ENCODE measurements at places on chromosomes 7 and 10.

DNA sequence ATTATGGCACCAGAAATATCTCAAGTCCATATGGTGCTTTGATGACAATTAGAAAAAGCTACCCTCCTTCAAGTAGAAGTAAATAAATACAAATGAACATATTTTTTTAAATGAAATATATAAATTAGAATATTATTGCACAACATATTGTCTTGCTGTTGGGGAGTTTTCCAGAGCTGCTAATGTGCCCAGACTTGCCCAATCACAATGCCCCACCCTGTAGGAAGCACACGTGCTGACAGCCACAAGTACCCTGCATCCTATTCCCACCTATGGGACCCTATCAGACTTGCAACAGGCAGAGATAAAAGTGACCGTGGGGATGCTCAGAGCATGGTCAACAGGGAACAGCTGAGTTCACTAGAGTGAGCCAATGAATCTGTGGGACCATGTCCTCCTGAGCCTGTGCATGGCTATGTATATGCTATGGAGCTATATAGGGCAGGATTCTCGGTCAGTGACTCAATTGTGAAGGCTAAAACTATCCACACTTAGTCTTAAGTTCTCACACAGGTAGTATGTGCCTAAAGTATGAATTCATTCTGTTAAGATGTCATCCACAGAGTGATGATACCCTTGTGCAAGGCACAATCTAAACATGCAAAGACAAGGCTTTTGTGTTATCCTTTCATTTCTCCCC lies 336.0 kb downstream of the HGF start:
- DNase-seq = no peak

DNA sequence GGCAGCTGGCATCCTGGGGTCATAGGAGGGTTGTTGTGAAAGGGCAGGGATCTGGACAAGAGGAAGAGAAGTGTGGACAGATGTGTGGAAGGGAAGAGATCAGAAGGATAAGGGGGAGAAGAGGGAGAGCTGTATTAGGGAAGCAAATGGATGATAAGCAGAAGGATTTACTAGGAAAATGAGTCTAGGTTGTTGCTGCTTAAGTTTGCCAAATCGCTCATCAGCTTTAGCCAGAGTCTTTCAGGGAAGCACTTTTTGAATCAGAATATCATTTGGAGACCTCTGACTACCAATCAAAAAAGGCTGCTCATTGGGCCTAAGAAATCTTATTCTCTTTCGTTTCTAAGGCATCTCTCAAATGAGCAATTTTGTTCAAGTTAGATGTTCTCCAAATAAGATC lies 2.6 kb upstream of the CSGALNACT2 start:
- no peak for DNase-seq

DNA sequence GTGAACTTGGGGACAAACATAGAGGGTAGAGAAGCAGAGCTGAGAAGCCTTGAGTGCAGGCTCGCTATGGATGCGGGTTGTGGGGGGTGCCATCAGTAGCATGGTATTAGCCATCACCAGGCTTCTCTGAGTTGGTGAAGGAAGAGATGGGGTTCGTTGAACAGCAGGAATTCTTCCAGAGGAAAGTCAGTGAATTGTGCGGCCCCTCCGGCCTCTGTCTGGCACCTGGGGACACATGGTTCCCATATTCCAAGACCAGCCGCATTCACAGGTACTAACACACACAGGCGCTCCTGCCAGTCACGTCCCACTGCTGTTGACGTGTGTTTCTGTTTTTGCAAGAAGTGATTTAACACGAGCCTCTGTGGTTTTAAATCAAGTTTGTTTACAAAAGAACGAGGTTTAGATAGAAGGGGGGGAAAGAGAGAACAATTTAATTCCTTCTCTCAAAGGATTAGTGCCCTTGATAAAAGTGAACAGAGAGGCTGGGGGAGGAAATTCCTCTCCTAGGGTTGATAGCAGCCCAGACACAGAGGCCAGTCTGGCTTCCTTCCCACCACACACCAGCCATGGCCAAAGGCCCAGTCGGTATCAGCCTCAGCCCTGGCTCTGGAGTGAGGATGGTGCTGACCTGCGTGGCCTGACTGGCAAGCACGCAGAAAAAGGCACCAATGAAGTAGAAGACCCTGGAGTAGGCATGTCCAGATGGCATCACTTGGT lies 252.6 kb upstream of the IGFBP3 start:
- DNase-seq = no peak

DNA sequence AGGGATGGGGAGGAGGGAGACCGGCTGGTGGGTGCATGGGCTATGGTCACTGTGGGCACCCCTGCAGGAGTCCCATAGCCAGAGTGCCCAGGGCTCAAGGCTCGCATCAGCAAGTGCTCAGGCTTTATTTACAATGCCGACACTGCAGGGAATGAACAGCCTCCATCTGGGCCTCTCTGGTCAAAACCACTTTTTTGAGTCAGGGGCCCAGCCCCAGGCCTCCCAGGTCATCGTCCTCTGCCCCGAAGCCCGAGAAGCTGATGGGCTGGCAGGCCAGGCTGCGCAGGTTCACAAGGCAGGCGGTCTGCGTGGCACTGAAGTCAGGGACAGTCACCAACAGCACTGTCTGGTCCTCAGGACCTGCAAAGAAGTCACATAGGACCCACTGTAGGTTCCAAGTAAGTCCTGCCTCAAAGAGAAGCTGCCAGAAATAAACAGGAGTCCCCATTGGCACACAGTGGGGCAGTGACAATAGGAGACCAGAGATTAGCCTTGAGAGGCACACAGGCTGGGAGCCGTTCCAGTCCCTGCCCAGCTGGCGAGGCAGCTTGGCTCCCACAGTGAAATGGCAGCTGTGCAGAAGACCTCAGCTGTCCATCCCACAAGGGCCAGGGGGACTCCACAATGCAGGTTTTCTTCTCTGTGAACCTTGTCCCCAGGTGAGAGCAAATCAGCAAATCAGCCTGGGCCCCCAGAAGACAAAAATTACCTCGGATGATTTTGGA lies 8.6 kb downstream of the POLD2 start:
- no peak for DNase-seq

DNA sequence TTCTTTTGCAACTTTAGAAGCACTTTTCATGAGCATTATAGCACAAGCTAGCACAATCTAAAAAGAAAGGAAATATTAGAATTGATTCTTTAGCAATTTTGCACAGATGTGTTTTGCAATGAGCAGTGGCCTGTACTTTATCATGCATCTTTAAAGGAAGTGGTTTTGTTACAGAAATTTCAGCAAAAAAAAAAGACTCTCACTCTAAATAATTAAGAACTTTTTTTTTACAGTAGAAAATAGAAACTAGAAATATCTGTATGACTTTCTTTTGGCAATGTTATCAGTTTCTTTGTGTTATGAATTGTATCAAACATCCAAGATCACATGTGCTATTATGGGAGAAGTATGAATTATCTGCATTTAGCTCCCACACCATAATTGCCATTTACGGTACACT lies 195.7 kb upstream of the KLF6 start:
- DNase-seq = no peak

DNA sequence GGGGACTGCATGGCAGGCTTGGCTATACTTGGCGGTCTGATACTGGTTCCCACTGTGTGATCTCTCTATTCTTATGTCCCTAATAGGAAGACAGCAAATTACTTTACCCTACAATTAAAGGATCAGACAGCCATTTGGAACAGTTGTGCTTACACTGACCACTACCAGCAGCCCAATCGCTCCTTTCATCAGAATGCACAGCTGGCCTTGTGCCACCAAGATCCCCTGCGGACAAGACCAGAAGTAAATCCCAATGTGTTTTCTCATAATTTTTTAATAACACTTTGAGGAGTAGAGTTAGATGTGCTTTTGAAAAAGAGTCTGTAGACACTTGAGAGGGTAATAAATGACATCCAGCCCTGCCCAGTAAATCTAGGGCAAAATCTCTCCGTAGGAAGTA lies 297.2 kb upstream of the ZNF32 start:
- no peak for DNase-seq

DNA sequence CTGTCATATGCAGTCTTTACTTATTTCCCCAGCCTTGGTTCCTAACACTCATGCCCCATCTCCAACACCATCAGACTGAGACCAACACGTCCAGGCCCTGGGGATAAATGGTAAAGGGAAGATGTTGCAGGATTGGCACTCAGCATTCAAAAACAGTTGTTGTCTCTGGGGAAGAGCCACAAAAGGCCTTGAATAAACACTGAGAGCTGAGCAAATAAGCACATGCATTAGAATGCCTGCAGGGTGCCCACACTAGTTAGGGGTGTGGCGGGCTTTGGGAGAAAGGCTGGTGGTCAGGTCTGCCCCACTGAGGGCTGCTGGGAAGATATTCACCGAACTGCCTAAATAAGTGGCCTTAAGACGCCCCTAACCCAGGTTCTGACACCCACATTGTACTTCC lies 391.0 kb downstream of the GFRA1 start:
- no peak for DNase-seq

DNA sequence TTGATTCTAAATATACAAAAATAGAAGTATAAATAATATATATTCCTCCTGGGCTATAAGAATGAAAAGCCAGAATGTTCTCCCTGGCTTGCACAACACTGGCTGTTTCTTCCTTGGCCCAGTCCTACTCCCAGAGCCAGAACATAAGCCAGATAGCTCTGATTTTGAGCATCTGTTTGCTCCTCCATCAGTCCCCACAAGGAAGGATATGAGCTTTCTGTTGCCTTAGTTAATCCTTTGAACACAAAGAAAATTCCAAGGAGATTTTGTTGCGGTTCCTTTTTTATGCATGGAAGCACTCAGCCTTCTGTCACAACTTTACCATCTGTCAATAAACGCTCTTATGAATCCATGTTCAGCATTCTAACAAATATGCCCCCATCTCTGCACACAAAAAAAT lies 361.8 kb downstream of the IPMK start:
- DNase-seq = peak; percentile 43

DNA sequence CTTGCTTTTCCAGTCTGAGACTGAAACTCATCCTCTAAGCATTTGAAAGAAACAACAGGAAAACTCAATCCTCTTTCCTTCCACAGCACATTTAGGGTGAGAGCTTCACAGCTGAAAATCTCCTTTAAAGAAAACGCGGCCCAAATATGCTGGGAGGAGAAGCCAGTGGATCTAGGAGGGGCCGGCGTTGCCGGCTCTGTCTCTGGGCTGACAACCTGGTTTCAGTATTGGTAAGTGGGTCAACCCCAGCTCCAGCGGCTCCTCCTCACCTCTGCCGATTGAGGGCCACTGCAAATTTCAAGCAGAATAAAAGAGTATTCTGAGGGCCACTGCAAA lies 75.3 kb upstream of the CPXM2 start:
- DNase-seq = no peak

- no peak for DNase-seq
Observed at GRCh38 chr7:16562456-16563220, 36.0 kb downstream of the LRRC72 start.

DNA sequence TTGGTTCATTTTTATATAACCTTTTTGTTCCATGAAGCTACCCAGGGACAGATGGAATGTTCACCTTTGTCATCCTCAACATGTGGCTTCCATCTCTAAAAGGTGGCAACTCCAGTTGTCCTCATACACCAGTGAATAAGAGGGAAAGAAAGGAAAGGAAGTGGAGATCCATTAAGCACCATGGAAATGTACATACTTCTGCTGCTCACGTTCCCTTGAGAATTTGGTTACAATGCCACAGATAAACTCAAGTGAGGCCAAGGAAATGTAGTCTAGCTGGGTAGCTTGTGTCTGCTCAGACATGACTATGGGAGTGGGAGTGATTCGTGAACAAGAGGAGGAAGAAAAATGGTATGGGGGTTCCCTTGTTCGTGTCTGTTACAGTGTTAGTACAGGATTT lies 237.1 kb upstream of the FAM3C start:
- DNase-seq = no peak

GRCh38 chr7:136594739-136595144 lies 273.7 kb upstream of the CHRM2 start:
- DNase-seq = no peak

- no peak for DNase-seq
Observed at GRCh38 chr7:24665564-24666294, 91.5 kb downstream of the GSDME start.

GRCh38 chr7:108114117-108114841 lies 15.9 kb downstream of the LAMB4 start:
- DNase-seq = no peak

GRCh38 chr10:71727738-71728737 lies 8.5 kb upstream of the C10orf105 start:
- DNase-seq = peak; percentile 20

DNA sequence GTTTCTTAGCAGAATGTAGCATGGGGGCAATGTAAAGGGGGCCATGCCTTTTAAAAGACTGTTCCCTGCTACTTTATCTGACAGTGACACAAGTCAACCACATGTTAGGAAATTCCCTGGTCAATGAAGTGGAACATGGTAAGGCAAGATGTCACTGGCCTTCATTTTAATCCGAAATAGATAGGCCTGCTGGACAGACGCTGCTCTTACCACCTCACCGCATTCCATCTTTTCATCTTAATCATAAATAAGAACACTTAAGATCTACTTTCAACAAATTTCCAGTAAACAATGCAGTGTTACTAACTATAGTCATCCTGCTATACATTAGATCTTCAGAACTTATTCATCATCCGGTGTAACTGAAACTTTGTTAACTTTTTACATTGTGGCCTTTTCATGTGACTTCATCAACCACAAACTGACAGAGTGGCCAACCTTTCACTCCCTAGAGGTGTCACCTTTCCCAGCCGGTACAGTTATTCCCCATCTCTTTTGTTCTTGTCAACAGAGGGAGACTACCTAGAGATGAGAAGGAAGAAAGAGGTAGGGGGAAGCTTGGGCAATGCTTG lies 15.6 kb downstream of the ASB4 start:
- no peak for DNase-seq

GRCh38 chr7:151597541-151598444 lies 78.1 kb upstream of the RHEB start:
- DNase-seq = no peak

DNA sequence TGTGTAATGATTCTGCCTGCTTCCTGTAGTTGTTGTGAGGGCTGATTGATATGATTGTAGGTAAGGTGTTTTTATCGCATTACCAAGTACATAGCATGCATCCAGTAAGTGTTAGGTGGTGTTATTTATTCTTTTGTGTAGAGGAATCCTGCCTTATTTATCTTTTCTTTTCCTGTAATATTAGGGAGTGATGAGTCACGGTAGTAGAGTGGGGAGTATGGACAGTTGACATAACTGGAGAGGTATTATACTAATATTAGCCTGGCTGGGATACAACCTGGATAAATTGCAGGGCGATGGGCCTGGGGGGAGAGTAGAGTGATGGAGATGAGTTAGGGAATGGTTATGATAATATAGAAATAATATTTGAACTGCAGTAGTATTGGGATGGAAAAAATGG lies 9.8 kb downstream of the SDK1 start:
- no peak for DNase-seq

GRCh38 chr7:93629291-93629801 lies 54.8 kb upstream of the CALCR start:
- peak; percentile 23 for DNase-seq
